ENCODE measurements at places on chromosomes 6 and 20. TPM values are rescaled to one million over a fixed set of nuclear protein-coding genes. Genes with fewer than 3 reads are reported as not detected.

DNA sequence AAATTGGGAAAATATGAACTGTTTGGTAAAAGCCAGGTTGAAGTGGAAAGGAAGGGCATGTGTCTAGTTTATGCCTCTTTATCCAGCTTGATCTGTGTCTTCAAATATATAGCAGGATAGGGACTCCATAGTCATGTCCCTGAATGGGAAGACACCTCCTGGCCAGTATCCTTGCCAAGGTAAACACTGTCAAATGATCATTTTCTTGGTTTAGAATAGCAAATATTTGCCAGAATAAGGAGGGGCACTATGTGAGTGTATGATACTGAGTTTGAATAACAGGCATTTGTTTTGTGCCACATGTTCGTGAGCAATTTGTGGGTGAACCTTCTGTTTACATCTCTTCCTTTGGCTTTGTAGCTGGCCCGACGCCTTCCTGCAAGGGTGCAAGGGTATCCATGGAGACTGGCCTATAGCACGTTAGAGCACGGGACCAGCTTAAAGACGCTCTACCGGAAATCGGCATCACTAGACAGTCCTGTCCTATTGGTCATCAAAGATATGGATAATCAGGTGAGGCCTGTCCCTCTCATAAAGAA is 34.2 kb upstream of the HINT3 start:
- no peak for DNase-seq

DNA sequence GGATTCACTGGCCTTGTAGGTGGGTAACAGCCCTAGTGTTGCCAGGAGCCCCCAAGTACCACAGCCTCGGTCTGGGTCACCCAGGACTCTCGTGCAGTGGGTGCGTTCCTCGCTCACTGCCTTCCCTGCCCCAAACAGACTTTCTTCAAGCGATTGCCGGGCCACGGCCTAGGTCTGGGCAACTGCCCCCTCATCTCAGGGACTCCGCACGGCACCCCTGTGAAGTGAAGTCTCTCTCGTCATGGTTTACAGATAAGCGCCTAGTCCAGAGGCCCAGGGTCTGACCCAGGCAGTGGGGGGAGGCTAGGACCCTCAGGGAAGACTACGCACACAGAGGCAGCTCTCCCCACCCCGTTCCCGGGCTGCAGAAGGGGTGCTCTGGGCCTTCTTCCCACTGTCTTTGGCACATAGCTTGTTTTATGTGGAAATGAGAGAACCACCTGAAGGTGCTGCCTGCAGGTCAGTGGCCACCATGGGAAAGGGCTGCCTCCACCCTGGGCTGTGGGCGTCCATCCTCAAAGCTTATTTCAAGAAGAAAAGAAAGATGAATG is 220.8 kb downstream of the ERMARD start:
- no peak for DNase-seq

DNA sequence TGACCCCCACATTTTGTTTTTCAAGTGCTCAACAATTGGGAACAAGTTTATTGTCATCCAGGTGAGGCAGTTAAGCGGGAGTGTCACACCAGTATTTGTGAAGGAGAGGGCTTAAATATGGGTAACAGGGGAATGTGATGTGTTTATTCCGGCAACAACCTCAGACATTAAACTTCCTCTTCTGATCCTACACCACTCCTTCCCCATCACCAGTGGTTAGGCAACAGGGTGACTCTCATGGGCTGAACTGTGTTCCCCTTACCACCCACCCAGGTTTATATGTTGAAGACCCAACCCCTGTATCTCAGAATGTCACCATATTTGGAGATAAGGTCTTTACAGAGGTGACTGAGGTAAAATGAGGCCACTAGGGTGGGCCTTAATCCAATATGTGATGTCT is 52.1 kb upstream of the RNF182 start:
- DNase-seq = no peak

- no peak for DNase-seq
Observed at GRCh38 chr6:155400654-155400965, 55.0 kb downstream of the NOX3 start.

- no peak for DNase-seq
Observed at GRCh38 chr6:63014290-63014689, 197.0 kb upstream of the FKBP1C start.

DNA sequence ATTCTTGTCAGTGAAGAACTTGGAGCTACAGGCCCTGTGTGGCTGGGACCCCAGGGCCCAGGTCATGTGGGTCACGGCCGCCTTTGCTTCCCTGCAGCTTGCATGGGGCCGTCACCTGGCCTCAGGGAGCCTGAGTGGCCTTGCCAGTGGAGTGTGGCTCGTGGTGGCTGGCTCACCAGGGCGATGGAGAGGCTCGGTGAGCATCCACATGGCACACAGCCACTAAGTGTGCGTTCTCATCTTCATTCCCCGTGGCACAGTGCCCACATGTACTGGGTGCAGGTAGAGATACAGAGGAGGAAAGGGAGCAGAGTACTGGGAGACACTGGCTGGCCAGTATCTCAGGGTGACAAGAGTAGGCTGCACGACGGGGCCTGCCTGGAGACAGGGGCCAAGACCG is 21.5 kb downstream of the MANBAL start:
- no peak for DNase-seq

GRCh38 chr20:49283703-49284625 is 6.1 kb upstream of the ZNFX1 start:
- no peak for DNase-seq

VSX1 gene
- total RNA-seq = not detected

POM121L2 gene
- not detected for total RNA-seq

EPHA7 gene
- total RNA-seq = 1.0 TPM
